Activated CD4-positive, alpha-beta T cell treated with anti-CD3 and anti-CD28 coated beads for 4 hours (primary cell): ENCODE measurements at places on chromosomes 6 and 20.

GRCh38 chr20:45920462-45921336, 8.7 kb upstream of the PLTP start:
- DNase-seq, result no peak

GRCh38 chr20:61744691-61745396, 320.8 kb downstream of the TAF4 start:
- DNase-seq, result no peak

- DNase-seq, result no peak
These were observed 77.3 kb downstream of the SEL1L2 start for GRCh38 chr20:13913131-13913530.

GRCh38 chr6:3415082-3415453, 41.8 kb downstream of the SLC22A23 start:
- DNase-seq, result no peak

GRCh38 chr6:40485795-40486194, 101.4 kb downstream of the LRFN2 start:
- no peak for DNase-seq

GRCh38 chr6:5501837-5502236, 240.5 kb downstream of the FARS2 start:
- no peak for DNase-seq

- no peak for DNase-seq
These were observed 136.7 kb downstream of the MAP3K4 start for GRCh38 chr6:161128230-161128629.

DNA sequence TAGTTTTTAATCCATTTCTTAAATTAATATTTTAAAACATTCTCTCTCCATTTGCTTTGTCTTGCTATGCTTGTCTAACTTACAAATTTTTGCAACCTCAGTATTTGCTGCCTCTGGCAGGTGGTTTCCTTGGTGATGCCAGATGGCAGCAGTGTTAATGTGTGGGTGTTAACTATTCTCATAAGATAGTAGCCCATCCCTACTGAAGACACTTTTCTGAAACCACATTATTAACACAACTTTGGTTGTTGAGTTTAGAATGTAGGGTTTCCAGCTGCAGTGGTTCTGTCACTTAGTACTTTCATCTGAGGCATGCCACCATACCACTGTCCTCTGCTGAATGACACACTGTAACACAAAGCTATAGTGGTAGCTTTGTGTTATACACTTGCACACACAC, 75.1 kb downstream of the MYO6 start:
- no peak for DNase-seq

DNA sequence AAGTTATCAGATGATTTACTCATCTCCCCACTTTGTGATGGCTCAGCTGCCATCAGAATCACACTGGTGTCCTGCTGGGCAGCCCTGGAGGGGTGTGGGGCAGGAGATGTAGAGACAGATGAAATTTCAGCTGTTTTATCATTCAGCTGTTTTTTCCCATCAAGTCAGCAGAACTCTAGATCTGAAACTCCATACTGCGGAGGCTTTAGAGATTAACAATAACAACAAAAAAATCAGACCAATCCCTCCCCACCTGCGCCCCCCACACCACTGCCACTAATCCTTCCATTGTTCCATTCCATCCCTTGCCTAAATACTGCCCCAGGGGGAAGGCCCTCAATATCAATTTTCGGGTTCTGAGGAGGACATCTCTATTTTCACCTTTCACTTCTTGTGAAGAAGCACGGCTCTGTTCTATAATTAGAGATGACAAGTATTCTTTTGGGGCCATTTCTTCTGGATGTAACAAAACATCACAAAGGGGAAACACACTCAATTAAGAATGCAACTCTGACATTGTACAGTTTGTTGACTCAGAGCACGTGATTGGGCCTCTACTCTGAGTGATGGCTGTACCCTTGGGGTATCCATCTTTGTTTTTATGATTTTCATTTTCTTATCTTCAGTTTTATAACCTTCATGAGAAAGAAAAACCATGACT, 396.3 kb downstream of the ZFAND3 start:
- DNase-seq, result no peak

DNA sequence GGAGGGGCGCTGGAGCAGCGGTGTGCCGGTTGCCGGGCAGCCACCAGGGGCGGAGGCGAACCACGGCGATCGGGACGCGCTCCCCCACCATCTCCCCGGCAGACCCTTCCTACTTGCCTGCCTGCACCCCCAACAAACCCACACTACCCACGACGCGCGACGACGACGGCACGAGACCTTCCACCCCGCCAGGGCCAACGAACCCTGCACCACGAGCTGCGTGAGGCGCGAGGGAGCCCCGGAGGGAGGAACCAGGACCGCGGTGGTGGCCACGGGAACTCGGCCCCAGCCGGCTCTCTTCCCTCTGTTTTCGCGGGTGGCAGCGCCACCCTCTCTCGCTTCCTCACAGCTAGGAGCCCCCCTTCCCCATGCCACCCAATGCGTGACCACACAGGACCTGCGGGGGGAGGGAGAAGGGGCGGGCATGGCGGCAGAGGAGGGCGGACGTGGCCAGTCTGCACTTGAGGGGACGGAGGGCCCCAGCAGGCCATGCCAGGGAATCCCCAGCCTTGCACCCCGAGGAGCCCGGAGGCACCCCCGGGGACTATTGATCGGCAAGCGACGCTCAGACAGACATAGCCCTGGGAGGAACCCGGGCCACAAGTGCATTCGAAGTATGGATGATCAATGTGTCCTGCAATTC, 1516.4 kb upstream of the DEFB115 start:
- DNase-seq, result no peak

- DNase-seq, result no peak
These were observed 493.1 kb upstream of the FLRT3 start for GRCh38 chr20:14830466-14830865.

- peak; percentile 65 for DNase-seq
These were observed 25.3 kb upstream of the SLCO4A1 start for GRCh38 chr20:62616728-62617621.

GRCh38 chr6:90859056-90859455, 272.2 kb upstream of the MAP3K7 start:
- no peak for DNase-seq

GRCh38 chr20:14303106-14303505, 34.3 kb downstream of the FLRT3 start:
- no peak for DNase-seq

DNA sequence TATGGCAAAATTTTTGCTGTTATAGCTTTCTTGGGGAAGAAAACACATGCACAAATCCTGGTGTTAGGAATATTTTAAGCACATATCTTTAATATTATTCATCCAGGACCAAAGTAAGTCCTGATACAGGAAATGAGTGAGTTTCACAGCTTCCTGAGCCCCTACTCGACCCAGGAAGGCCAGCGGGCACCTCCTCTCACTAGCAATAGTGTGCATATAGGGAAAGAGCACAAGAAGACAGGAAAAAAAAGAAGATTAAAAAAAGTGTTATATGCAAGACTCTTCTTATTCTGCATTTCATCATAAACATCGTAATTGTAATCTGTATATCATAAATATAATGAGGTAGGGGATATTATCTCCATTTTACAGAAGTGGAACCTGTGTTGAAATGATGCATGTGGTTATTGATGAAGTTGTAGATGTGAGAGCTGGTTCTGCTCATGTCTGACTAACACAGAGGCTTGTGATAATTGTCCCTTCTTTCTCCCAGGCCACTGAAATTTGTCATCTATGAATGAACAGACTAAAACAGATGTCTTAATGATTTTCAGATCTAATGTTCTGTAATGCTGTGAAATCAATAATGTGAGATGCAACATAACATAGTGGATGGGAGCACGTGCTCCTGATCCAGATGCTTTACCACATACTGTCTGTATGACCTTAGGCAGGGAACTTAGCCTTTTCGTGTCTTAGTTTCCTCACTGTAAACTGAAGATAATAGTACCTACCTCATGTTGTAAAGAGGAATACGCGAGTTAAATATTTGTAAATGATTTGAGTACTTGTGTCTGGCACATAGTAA, 101.2 kb downstream of the MYO6 start:
- no peak for DNase-seq

- DNase-seq, result no peak
These were observed 25.1 kb downstream of the PHACTR3 start for GRCh38 chr20:59629141-59630045.

- peak; percentile 2 for DNase-seq
These were observed 90.4 kb downstream of the CARMIL1 start for GRCh38 chr6:25369433-25370177.

- DNase-seq, result peak; percentile 39
These were observed 55.4 kb downstream of the RIPOR3 start for GRCh38 chr20:50635676-50636600.

- DNase-seq, result no peak
These were observed 14.0 kb downstream of the CST3 start for GRCh38 chr20:23623666-23624323.

DNA sequence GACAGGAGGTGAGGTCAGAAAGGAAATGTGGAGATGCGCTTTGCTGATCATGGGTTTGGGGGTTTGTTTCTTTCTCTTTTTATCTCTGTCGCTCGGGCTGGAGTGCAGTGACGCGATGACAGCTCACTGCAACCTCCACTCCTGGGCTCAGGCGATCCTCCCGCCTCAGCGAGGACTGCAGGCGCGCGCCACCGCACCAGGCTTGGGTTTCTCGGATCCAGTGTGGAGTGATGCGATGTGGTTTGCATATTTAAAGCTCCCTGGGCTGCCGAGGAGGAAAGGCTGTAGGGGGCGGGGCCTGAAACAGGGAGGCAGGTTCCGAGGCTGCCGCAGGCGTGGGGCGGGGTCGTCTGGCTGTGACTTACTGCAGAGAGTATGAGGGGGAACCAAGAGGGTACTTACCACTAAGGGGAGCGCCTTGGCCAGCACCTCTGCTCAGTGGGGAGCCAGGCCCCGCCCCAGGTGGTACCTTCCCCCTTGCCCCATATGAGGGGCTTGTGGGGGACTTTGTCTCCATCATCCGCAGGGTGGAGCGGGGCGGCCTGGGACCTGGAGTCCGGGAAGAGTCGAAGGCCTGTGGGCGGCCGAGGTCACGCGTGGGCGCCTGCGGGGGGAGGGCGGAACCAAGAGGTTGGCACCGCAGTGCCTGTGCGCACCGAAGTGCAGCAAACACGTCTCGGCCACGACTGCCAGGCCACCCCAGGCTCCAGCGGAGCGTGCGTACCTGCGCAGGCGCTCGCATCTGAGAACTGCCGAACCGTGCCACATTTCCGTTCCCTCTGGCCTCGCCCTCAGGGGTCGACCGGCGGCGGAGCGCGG, 12.7 kb upstream of the BAK1 start:
- DNase-seq, result peak; percentile 47

GRCh38 chr20:22880277-22880676, 154.8 kb upstream of the SSTR4 start:
- no peak for DNase-seq

DNA sequence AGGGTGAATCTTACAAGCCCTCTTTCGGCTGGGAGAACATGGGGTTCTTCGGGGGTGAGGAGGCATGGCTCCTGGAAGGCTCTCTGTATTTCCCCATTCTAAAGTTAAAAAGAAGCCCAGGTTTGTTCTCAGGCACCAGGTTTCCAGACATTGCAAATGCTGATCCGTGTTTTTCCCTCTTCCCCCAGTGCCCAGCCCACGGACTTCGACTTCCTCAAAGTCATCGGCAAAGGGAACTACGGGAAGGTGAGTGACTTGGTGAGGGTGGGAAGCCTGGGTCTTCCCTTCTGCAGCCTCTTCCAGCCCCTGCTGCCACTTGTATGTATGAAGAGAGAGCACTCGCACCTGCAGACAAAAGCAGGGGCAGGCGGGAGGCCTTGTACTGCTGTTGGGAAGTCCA, 8.7 kb downstream of the SGK2 start:
- DNase-seq, result no peak

DNA sequence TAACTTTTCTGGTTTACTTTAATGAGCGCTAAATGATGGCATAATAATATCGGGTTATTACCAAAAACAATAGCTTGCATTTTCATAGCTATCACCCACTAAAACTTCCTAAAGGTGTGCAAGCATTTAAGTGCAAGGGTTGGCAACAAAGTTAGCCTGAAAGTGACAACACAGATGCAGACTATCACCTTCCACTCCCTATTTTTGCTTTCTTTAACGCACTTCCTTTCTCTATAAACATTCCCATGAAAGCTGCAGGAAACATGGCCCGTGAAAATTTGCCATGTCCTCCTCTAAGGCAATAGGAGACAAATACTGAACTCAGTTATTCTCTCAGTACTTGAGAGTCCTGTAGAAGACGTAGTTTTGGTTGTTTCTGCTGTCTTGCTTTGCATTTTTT, 2.7 kb downstream of the MYCT1 start:
- no peak for DNase-seq

- no peak for DNase-seq
These were observed 97.8 kb upstream of the PCSK2 start for GRCh38 chr20:17129089-17129488.

DNA sequence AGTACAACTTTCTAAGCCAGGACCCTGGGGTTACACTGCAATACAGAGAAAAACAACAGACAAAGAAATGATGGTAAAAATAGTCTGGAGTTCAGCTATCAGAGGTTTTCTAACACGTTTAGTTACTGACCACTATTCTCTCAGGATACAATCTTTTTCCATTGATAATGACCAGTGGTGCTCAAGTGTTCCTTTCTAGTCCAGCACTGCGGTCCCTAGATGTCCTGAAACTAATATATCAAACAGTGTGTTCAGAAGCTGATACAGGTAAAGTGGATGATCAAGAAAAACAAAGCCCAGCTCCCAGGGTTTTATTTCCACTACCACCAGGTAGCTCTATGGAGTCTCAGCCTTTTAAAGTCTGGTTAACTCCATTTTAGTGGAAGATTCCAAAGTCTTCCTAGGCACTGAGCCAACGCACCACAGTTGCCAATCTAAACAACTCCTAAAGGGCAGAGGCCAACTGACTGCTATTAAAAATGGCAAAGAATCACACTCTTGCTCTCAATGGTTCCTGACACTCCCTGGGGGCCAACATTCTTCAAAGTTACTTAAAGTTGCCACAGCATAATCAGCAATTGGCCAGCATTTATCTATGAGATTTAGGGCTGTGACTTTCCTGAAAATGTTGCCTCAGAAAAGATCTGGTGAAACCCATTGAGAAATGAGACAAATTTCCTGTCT, 38.2 kb downstream of the DZANK1 start:
- no peak for DNase-seq

DNA sequence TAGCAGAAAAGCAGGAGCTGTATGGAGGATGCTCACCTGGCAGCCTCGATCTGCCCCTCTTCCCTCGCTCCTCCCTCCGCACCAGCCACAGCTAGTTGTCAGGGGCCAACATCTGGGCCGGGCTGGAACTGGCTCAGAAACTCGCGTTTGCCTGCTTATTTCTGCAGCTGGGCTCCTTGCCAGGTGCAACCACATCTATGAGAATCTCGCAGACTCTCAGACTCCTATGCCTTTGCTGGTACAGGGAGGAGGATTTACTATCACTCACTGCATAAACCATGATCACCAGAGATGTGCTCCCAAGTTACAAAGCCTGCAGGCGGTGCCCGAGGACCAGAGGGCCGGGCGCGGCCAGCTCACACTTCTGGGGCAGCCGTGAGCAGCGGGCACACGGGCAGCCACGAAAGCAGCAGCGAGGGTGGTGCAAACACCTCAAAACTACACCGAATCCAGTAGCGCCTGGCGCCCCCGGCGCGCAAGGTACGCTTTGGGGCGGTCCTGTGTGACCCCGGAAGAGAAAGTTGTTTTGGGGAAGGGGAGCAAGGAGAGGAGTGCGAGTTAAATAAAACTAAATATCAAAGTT, 577 bp upstream of the LRRC1 start:
- peak; percentile 28 for DNase-seq
